Hematopoietic multipotent progenitor cell treated with erythropoietin and hydrocortisone succinate and interleukin-3 and kit ligand, for 15 days (in vitro differentiated cells): ENCODE measurements at places on chromosomes 7 and 10.

GRCh38 chr7:142739923-142740492 lies 9.3 kb upstream of the PRSS1 start:
- DNase-seq, result no peak

- DNase-seq, result no peak
Measured at GRCh38 chr10:3980660-3981059, 195.7 kb upstream of the KLF6 start.

- no peak for DNase-seq
Measured at GRCh38 chr7:115789901-115790300, 240.7 kb downstream of the TFEC start.

DNA sequence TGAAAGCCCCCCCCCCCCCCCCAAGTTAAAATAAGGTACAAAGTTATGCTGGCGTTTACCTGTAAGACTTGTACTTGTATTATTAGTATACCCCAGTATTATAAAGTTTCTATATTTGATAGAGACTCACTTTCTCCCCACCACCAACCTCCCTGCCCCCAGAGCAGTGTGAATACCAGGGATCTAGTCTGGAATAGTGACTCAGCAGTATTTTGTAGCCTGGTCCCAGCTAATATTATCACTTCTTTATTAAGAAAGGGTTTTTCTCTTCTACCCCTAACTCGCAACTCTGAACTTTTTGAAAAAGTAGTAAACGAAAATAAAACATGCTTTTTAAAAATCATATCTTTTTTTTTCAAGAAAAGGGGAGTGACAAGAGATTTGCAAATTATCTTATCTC lies 26.7 kb downstream of the GLI3 start:
- DNase-seq, result no peak

- no peak for DNase-seq
Measured at GRCh38 chr10:22598478-22598877, 115.9 kb downstream of the PIP4K2A start.

- no peak for DNase-seq
Measured at GRCh38 chr7:112770051-112770450, 20.1 kb downstream of the TMEM168 start.

GRCh38 chr10:15084502-15084922 lies 4.1 kb downstream of the ACBD7 start:
- no peak for DNase-seq

- no peak for DNase-seq
Measured at GRCh38 chr7:84704380-84704779, 482.5 kb downstream of the SEMA3D start.
